ENCODE measurements at places on chromosomes 2 and 18.

DNA sequence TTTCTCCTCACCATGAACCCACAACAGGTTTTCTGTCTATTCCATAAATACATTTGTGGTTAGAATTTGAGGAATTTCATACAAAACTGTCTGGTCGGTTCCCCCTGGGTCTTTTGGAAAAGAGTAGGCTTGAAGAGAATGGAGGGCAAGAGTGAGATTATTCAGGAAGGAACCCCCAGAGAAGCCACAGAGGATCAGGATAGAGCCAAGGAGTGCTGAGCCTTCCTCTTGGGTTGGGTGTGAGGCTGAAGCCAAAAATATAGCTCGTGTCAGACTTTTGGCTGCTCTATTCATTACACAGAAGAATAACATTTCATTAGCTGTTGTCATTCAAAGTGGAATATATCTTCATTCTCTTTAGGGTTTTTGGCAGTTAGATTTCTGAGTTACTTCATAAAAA lies 45.9 kb upstream of the YES1 start:
- DNase-seq = no peak

- no peak for DNase-seq
These were observed 19.5 kb downstream of the C2orf81 start for GRCh38 chr2:74401891-74402290.

- no peak for DNase-seq
These were observed 197.2 kb upstream of the POU3F3 start for GRCh38 chr2:104656571-104657163.

DNA sequence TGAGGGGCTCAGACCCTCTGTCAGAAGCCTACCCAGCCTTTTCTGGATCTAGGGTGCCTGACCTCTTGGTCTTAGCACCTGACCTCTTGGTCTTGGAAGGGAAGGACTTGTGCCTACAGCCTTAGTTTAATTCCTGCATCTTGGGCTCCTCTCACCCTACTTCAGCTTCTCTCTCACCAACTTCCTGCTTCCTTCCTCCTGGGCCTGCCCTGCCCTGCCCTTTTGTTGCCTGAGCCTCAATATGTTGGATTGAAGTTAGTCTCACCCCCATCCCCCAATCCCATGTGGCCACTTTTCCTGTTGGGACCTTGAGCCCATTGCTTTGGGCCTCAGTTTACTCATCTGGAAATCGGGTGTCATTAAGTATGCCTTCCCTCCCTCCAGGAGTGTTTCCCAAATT lies 206.2 kb upstream of the SKOR2 start:
- no peak for DNase-seq

- no peak for DNase-seq
These were observed 47.1 kb downstream of the LAMA1 start for GRCh38 chr18:7070466-7070865.

DNA sequence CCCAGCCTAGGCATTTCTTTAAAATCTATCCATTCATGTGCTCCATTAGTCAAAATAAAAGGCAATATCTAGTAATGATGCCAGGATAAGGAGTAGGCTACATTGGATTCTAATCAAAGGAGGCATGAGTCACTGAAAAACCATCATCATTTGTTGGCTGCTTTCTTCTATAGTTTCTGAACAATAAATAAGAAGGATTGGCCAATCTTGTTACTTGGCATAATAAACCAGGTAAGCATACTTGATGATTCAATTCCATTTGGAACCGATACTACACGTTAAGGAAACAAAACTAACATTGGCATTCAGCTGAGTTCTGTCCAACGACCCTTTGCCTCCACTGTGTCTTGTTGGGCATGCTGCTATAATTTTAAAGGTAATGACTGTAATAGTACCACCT lies 27.2 kb downstream of the ATP8B1 start:
- no peak for DNase-seq

DNA sequence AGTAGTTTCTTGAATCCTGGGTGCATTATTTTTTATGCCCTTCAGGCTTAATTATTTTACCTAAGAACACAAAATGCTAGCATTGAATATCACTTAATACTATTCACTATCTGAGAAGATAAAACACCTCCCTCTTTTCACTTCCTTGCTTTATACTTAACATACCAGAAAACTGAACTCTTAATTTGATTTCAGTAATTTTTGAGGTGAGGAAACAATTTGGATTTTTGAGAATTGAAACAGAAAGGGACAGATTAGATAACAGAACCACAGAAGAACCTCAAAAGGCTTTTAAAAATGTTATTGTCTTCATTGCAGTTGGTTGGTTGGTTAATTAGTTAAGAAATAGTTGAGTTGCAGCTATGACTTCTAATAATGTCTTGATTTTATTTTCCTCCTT lies 69.5 kb downstream of the GPD2 start:
- no peak for DNase-seq

DNA sequence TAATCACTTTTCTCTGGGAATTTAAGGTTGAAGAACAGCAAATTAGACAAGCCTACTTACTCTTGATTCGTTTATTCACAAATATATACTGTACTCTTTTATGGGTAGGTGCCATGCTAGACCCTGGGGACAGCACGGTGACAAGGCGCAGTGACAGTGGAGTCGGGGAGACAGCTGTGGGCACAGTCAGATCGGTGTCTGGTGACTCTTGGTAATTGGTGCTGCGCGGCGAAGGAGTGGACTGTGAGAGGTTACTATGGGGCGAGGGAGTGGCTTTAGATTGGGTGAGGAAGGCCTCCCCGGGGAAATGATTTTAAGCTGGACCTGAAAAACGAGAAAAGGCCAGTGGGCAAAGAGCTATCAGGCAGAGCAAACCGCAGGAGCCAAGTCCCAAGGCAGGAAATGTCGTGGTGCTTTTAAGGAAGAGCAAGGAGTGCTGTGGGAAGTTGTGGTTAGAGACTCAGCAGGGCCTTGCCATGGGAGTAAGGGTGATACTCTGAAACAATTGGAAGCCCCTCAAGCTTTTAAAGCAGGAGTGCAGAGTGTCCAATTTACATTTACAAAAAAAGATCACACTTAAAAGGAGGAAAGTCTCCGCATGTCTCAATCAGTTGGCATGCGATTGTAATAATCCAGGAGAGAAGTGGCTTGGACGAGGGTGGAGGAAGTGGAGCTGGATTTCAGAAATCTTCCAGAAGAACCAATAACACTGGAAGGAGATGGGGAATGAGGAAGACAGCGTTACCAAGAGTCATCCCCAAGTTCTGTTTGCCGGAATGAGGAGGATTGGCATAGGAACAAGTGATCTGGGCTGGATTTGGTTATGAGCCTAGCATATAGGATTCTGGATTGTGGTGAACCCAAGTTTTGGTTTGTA lies 36.1 kb upstream of the TXNDC2 start:
- no peak for DNase-seq

- no peak for DNase-seq
These were observed 34.2 kb downstream of the ASXL2 start for GRCh38 chr2:25844089-25844488.

- no peak for DNase-seq
These were observed 1136.9 kb upstream of the TMEFF2 start for GRCh38 chr2:193331676-193332075.

Data from stimulated activated CD8-positive, alpha-beta memory T cell treated with anti-CD3 and anti-CD28 coated beads, Interleukin-7, amount 100 ng/mL, for 1 hour (primary cell).